ENCODE measurements at places on chromosomes 7 and 10.

DNA sequence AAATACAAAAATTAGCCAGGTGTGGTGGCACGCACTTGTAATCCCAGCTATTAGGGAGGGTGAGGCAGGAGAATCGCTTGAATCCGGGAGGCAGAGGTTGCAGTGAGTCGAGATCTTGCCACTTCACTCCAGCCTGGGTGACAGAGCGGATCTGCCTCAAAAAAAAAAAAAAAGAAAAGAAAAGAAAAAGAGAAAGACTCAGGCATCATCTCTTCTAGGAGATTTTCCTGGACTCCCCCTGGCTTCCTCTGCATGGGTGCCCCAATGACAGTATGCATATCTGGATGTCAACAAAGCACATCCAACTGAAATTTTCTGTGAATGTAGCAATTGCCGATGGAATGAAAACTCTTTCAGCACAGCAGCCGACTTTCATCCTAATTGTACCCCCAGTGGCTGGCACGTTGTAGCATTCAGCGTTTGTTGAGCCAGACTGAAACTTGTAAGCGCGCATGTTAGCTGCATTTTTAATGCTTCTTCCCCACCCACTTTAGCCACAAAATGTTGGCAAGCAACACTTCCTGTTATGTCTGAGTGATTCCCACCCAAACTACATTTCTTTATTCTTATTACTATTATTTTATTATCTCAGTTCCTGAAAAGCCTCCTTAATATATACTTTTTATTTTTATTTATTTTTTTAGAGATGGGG, 70.2 kb downstream of the PRTFDC1 start:
- DNase-seq, result peak; percentile 26

GRCh38 chr10:120732643-120733313, 118.4 kb upstream of the WDR11 start:
- DNase-seq, result no peak

DNA sequence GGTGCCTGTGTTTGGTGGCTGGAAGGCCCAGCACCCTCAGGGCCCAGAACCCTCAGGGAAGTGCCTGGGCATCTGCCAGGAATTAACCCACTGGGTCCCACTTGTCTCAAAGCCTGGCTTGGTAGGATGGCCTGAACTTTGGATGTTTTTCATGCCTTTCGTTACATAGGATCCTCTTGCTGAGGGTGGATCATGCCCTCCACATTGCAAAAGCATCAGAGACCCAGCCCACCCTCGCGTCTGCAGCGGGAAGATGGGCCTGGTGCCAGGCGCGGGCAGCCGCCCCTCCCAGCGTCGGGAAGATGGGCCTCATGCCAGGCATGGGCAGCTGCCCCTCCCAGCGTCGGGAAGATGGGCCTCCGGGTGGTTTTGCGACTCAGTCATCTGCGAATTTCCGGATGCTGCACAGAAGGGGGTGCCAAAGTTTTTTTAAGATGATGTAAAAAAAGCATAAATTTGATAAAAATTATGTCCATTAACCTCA, 51.9 kb upstream of the PRKAR1B start:
- DNase-seq, result no peak

- DNase-seq, result no peak
These were observed 276.5 kb downstream of the HDAC9 start for GRCh38 chr7:18771834-18772566.

DNA sequence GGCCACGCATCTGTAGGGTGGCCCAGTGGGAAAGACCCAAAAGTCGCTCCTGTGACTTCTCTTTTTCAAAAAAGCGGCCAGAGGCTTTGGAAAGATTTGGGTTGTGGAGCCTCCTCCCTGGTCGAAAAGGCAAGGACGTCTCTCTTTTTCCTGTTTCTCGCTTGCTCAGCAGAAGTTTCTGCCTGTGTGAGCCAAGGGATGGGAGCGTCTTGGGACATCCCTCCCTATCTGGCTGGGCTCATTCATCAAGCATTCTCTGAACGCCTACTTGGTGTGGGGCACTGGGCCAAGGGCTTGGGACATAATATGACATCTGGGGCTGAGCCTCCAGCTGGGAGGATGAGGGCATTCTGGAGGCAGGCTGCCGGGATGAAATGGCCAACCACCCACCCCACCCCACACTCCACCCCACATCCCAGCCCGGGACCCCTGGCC, 120.9 kb downstream of the C10orf105 start:
- DNase-seq, result no peak

GRCh38 chr7:8136051-8136730, 125.8 kb downstream of the ICA1 start:
- DNase-seq, result no peak
